ENCODE measurements at places on chromosomes 12 and 14.

GRCh38 chr12:110845339-110845682 is 1.5 kb upstream of the CCDC63 start:
- no peak for DNase-seq

- peak; percentile 88 for DNase-seq
Observed at GRCh38 chr14:100108042-100108825, 43.0 kb downstream of the EVL start.

DNA sequence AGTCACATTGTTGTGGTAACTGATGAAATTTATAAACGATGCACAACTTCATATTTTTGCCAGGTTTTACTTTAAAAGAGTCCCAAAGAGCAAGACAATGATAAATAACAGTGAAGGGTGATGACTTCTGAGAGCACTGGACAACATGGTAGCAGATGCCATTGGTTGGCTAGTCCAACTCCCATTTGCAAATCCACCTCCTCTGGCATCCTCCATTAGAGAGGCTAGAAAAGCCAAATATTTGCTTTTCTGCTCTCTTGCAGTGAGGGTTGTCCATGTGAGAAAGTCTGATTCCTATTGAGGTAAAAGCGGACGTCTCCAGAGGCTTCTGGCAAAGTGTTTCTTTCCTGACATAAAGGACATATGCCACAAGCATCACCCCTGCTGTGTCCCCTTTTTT is 89.6 kb upstream of the BMP4 start:
- DNase-seq: no peak

- DNase-seq: no peak
Observed at GRCh38 chr14:33710273-33710672, 240.6 kb downstream of the EGLN3 start.

DNA sequence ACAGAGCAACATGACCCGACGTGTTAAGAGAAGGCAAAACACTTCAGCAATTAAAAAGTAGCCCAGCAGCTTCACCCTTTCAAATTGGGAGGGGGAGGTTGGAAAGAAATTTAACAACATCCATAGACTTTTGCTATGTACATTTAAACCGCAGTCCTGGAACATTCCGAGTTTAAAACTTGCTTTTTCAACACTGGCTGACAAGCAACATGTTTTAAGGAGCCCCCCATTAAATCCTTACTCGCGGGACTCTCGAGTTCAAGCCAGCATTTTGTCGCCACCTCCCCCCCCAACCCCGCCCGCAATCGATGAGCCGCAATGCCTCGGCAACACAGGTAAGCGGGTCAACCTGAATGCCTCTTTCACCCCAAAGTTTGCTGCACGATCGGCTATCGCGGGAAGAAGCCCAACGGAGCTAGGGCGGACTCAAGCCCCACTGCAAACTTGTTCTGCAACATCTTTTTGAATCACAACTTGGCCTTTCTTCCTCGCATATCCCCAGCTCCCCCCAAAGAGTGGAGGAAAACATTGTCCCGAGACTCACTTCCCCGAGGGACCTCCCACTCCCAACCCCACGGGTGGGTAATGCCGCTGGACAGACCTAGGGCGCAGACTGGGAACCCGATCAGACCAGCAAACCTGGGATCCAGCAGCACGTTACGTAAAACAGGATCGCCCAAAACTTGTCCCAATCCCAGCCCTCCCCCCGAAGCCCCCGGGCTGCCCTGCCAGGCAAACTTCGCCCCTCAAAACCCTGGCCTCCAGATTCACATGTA is 777 bp downstream of the ZFP36L1 start:
- no peak for DNase-seq

Data from naive thymus-derived CD4-positive, alpha-beta T cell (primary cell).